ENCODE measurements at places on chromosomes 3 and 15.

DNA sequence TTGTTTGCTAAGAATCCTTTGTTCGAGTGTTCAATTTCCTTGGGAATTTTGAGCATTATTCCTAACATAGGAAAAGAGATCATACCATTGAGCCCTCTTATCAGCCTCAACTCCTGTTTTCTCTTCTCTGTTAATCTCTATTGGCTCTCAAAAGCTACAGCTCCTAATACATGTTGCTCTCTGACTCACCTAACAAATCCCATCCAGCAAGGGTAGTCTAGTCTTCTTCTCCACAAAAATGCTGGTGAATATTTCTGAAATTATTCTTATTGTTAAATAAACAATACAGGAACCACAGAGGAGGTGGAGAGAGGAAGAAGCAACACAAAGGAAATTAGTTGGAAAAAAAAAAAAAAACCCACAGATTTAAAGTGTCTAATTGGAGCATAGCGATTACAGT is 325.8 kb upstream of the NAALADL2 start:
- DNase-seq, result no peak

GRCh38 chr15:78032671-78033070 is 44.8 kb downstream of the TBC1D2B start:
- no peak for DNase-seq

GRCh38 chr3:122392868-122393844 is 9.2 kb downstream of the FAM162A start:
- DNase-seq, result no peak

DNA sequence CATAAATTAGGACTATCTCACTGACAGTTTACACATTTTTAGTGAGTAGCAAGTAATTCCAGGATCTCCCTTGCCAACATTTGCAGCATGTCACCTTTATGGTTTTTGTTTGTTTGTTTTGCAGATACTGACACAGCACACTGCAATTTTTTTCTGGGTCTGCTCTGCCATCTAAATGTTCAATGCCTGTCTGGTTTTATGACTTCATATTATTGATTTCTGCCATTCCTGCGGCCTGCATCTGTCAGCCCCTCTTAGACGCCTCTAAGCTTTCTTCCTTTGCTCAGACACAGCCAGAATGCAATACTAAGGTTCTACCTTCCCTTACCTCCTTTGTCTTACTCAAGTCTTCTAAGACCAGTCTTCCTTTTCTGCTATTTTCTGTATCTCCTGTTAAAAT is 321.2 kb upstream of the AZI2 start:
- no peak for DNase-seq

GRCh38 chr3:119817583-119818363 is 35.9 kb downstream of the NR1I2 start:
- DNase-seq, result no peak

DNA sequence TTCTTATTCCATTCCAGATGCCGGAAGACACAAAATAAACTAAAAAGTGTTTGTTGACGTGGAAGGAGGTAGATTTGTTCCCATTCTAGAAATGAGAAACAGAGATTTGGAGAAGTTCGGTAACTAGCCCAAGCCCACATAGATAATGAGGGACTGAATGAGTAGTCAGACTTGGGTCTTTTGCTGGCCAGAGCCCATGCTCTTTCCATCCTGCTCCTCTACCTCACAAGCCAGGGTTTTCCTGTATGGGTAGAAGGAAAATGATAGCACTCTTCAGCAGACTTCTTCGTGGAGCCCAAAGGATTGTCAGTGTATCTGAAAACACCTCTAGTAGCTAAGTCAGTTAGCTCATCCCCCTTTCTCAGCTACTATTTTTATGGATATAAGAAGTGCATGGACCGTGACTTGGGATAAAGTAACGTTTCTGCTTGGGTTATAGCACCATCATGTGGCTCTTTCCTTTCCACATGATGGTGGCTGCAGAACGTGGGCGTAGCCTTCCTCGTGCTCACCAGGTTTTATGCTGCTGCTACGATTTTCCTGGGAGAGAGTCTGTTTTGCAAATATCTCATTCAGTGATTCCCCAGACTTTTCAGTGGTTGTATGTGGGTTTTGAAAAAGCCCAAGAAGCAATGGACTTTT is 84.6 kb downstream of the DGKG start:
- no peak for DNase-seq

DNA sequence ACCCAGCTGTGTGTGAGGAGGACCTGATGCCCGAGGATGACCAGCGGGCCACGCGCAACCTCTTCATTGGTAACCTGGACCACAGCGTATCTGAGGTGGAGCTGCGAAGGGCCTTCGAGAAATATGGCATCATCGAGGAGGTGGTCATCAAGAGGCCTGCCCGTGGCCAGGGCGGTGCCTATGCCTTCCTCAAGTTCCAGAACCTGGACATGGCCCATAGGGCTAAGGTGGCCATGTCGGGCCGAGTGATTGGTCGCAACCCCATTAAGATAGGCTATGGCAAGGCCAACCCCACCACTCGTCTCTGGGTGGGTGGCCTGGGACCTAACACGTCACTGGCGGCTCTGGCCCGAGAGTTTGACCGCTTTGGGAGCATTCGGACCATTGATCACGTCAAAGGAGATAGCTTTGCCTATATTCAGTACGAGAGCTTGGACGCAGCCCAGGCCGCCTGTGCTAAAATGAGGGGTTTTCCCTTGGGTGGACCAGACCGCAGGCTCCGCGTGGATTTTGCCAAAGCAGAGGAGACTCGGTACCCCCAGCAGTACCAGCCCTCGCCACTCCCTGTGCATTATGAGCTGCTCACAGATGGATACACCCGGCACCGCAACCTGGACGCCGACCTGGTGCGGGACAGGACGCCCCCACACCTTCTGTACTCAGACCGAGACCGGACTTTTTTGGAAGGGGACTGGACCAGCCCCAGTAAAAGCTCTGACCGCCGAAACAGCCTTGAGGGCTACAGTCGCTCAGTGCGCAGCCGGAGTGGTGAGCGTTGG is 1.5 kb downstream of the RBM15B start:
- no peak for DNase-seq

DNA sequence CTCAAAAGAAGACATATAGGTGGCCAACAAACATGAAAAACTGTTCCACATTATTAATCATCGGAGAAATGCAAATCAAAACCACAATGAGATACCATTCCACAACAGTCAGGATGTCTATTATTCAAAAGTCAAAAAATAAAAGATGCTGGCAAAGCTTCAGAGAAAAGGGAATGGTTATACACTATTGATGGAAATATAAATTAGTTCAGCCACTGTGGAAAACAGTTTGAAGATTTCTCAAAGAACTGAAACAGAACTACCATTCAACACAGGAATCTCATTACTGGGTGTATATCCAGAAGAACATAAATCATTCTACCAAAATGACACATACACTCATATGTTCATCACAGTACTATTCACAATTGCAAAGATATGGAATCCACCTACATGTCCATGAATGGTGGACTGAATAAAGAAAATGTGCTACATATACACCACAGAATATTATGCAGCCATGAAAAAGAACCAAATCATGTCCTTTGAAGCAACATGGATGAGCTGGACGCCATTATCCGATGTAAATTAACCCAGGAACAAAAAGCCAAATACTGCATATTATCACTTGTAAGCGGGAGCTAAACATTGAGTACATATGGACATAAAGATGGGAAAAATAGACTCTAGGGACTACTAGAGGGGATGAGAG is 32.7 kb upstream of the DGKG start:
- DNase-seq, result no peak

GRCh38 chr3:190118438-190118837 is 2.3 kb downstream of the P3H2 start:
- DNase-seq, result no peak

DNA sequence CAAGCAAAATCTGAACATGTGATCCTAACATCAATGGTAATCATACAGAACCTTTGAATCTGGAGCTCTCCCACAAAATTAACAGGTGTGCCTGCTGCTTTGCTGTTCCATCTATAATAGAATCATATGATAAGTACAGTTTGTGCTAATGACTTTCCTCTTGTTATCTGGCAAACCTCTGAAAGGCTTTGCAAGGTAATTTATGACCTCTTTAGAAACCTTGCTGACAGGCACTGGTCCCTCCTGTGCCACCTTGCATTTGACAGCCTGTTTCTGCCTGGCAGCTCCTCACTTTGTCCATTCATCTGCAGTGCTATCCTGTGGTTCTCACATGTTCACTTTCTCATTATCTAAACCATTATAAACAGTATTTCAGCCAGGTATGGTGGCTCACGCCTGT is 10.2 kb upstream of the HTR3C start:
- no peak for DNase-seq

GRCh38 chr3:14397531-14397930 is 4.9 kb upstream of the SLC6A6 start:
- no peak for DNase-seq

DNA sequence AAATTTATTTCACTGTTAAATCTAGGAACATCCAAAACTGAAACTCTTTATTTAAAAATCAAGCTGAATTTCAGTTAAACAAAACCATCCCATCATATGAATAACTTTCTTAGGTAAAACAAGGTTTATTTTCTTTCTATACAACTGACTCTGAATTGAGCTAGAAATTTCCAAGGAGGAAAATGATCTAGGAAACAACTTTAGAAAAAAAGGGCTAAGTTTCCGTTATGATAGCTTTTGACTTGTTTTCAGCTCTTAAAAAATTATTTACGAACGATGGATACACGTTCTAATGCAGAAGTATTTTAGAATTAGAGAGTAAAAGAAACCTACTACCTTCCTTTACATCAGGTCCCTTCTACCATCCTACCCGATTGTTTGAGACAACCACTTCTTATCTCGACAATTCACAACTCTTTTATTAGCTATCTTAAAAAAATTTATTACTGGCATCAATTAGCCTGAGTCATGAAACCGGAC is 1.8 kb upstream of the IGF1R start:
- no peak for DNase-seq

- DNase-seq, result no peak
Measured at GRCh38 chr3:42764561-42765295, 8.3 kb downstream of the CCDC13 start.

DNA sequence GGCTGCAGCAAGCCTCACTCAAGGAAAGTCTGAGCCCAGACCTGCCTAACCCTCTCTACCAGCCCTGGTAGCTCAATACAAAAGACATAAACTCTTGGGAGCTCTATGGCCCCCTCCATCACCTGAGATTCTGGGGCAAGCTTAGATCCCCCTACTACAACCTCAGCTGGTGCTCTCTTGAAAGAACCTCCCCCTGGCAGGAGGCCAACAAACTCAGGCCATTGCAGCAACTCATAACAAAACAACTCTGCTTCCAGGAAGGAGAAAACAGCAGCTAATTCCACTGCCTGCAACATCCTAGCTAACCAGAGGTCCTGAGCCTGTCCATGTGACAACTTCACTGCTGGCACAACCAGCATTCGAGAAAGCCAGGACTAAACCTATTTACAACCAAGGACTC is 169.2 kb downstream of the ROBO1 start:
- no peak for DNase-seq

GRCh38 chr15:68602459-68603215 is 23.8 kb downstream of the CORO2B start:
- DNase-seq, result no peak

GRCh38 chr3:129575233-129575996 is 31.1 kb downstream of the PLXND1 start:
- DNase-seq, result no peak

- DNase-seq, result no peak
Measured at GRCh38 chr3:160886421-160886820, 130.4 kb downstream of the PPM1L start.

GRCh38 chr3:53616971-53617892 is 122.8 kb downstream of the CACNA1D start:
- no peak for DNase-seq

- no peak for DNase-seq
Measured at GRCh38 chr3:188788621-188789081, 383.1 kb upstream of the TPRG1 start.

DNA sequence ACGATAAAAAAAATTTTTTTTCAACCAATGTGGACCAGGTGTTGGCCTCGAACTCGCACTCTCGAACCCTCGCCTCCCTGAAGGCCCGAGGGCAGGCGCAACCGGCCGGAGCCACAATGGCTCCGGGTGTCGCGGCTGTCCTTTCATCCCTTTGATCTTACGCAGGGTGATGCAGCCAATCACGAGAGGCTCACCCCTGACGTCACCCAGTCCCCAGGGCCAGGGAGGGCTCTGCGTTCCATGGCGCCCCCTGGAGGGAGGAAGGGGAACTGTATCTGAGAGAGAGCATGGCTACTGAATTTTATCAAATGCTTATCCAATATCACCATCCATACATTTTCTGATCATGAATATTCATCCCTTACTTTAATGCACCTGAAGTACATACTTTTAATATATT is 15.4 kb upstream of the GMNC start:
- DNase-seq, result no peak

GRCh38 chr15:39285071-39285470 is 295.8 kb upstream of the THBS1 start:
- no peak for DNase-seq

DNA sequence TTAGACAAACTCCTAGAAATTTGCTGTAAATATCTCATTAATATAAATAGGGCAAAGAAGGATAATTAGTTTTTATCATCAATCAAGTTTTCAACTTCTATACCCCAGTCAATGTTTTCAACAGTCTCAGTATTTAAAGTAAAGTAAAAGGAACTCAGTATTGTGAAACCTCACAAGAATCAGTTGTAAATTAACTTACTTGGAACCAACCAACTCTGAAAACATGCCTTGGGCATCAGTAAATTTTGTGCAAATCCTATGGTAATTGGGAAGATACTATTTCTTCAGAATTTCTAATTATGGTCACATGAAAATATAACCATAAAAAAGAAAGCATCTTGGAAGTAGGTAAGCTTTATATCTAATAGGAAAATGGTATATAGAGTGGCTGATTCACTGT is 1139.0 kb downstream of the TUSC7 start:
- DNase-seq, result no peak

DNA sequence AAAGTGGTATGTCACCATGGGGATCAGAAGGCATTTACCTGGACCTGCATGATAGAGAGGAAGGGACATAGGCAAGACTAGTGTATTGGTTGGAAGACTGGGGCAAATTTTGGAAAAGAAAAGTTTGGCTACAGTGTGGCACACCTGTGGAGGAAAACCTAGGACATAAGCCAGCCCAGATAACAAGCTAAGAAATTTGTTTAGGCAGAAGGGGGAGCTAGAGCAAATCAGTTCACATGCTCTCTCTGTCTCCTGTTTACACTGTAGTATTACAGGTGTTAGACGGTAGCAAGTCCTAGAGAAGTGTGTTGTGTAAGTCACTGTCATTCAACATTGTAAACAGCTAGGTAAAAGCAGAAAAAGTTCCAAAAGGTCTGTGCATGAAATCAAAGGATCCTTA is 11.9 kb upstream of the ALDH1A2 start:
- no peak for DNase-seq

GRCh38 chr3:69359916-69360315 is 26.0 kb downstream of the FRMD4B start:
- DNase-seq, result no peak
